ENCODE measurements at places on chromosomes 16 and 17. TPM values are rescaled to one million over a fixed set of nuclear protein-coding genes. Genes with fewer than 3 reads are reported as not detected.

Gene HYDIN
- total RNA-seq, result not detected

DNA sequence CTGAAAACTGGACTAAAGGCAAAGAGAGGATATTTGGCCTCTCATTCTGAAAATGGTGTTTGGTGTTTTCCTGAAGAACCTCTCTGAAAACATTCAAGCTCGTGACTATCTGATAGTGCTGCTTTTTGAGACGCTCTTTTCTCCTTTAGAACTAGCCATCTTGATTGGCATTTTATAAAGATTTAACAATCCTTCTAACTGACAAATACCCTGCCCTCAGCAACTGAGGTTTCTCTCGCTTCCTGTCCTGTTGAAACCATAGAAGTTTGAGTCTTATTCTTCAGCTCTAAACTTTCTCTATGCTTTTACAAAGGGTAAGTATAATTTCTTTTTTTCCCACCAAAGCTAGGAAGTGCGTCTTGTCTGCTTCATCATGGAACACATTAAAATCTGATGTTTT lies 13.3 kb downstream of the CNEP1R1 start:
- peaks cover 42% of the 10 kb centered on the region for H3K36me3 ChIP-seq
- H3K4me3 ChIP-seq, result no peak overlapping the region
- H3K4me1 ChIP-seq, result peaks cover 13% of the 10 kb centered on the region
- peak overlapping the region; percentile 81 for H3K27ac ChIP-seq
- no peaks in the 10 kb centered on the region for H3K27me3 ChIP-seq
- no peak for DNase-seq

Gene SEZ6L2
- total RNA-seq, result 0.21 TPM

Gene OR1F1
- not detected for total RNA-seq

- no peak for DNase-seq
- H3K36me3 ChIP-seq, result peaks cover 22% of the 10 kb centered on the region
- H3K4me3 ChIP-seq, result no peak overlapping the region
- H3K27me3 ChIP-seq, result no peaks in the 10 kb centered on the region
- H3K27ac ChIP-seq, result no peak overlapping the region
Measured at GRCh38 chr17:39261286-39261685, 35.5 kb upstream of the STAC2 start.

GRCh38 chr17:40697297-40697696 lies 6.3 kb downstream of the KRT24 start:
- H3K27me3 ChIP-seq, result peaks cover 9% of the 10 kb centered on the region
- DNase-seq, result no peak
- H3K27ac ChIP-seq, result no peak overlapping the region
- no peaks in the 10 kb centered on the region for H3K36me3 ChIP-seq
- H3K4me3 ChIP-seq, result no peak overlapping the region

Gene ETV4
- not detected for total RNA-seq

GRCh38 chr16:60299241-60299776 lies 1565.2 kb upstream of the GOT2 start:
- no peaks in the 10 kb centered on the region for H3K36me3 ChIP-seq
- no peak for DNase-seq
- no peaks in the 10 kb centered on the region for H3K4me1 ChIP-seq
- no peaks in the 10 kb centered on the region for H3K27me3 ChIP-seq
- no peak overlapping the region for H3K4me3 ChIP-seq

DNA sequence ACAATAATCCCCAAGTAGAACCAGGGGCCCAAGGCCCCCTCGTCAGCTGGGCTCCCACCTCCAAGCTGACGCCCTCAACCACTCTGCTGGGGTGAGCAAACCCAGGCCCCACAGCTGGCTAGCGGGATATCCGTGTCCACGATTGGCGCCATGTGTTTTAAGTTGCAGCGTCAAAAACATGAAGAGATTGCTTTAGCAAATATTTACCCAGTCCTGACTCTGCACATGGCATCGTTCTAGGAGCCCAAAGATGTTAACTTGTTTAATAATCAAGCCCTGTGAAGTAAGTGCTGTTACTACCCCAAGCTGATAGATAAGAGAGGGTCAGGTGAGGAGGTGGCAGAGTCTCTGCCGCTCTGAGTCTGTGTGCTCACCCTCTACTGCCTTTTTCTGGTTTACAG lies 344 bp upstream of the SEPTIN12 start:
- no peaks in the 10 kb centered on the region for H3K4me1 ChIP-seq
- DNase-seq, result no peak
- no peaks in the 10 kb centered on the region for H3K36me3 ChIP-seq
- no peak overlapping the region for H3K4me3 ChIP-seq

DNA sequence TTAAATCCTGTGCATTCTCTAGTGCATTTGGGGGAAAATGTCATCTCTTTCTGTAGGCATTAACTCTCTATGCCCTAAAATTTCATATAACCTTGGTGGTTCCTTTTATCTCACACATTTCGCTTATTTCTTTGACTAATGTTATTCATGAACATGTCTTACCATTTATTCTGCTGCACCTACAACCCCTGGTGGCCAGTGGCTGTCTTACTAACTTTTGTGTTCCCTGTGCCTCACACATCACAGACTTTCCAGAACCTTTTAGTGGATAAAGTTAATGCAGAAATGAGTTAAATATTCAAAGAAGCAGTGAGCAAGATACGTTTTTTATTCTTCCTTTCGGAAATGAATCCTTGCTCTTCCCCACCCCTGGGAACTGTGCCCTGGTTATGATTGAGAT lies 111.9 kb downstream of the CDH13 start:
- no peaks in the 10 kb centered on the region for H3K36me3 ChIP-seq
- DNase-seq, result no peak
- H3K4me1 ChIP-seq, result no peaks in the 10 kb centered on the region
- no peak overlapping the region for H3K4me3 ChIP-seq

DNA sequence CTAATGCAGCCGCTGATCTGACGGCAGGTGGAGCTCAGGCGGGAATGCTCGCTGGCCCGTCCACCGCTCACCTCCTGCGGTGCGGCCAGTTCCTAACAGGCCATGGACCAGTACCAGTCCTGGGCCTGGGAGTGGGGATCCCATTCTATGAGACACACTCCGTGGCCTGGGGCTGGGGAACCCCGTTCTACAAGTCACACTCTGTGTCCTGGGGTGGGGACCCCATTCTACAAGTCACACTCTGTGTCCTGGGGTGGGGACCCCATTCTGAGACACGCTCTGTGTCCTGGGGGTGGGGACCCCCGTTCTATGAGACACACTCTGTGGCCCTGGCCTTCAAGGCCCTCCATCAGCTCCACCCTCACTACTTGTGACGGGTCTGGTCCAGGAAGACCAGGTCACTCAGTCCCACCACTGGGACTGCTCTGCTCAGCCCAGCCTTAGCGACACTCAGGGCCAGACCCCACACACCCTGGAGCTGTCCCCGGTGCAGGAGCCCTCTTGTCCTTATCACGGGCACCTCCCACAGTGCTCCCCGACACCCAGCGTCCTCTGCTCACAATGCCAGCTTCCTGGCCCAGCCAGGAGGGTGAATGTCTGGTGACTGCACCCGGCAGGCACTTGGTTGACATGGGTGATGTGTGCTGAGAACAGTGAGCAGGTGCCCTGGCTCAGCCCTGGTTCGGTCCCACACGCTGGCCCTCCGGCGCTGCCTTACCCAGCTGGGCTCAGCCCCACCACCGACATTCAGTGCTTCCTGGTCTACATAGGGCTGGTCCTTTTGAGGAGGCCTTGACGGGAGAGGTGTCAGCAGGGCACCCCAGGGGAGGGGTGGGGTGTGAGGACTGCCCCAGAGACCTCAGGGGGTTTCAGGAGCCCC lies 89.1 kb downstream of the TBC1D16 start:
- peak; percentile 50 for DNase-seq
- H3K4me3 ChIP-seq, result no peak overlapping the region
- H3K27me3 ChIP-seq, result no peaks in the 10 kb centered on the region
- no peak overlapping the region for H3K27ac ChIP-seq
- peaks cover 7% of the 10 kb centered on the region for H3K4me1 ChIP-seq
- peaks cover 5% of the 10 kb centered on the region for H3K36me3 ChIP-seq

- H3K4me1 ChIP-seq, result peaks cover 9% of the 10 kb centered on the region
- DNase-seq, result no peak
- peak overlapping the region; percentile 36 for H3K27ac ChIP-seq
- H3K36me3 ChIP-seq, result no peaks in the 10 kb centered on the region
- H3K27me3 ChIP-seq, result peaks cover under 1% of the 10 kb centered on the region
- no peak overlapping the region for H3K4me3 ChIP-seq
Measured at GRCh38 chr16:30004424-30004776, 6.4 kb downstream of the DOC2A start.

DNA sequence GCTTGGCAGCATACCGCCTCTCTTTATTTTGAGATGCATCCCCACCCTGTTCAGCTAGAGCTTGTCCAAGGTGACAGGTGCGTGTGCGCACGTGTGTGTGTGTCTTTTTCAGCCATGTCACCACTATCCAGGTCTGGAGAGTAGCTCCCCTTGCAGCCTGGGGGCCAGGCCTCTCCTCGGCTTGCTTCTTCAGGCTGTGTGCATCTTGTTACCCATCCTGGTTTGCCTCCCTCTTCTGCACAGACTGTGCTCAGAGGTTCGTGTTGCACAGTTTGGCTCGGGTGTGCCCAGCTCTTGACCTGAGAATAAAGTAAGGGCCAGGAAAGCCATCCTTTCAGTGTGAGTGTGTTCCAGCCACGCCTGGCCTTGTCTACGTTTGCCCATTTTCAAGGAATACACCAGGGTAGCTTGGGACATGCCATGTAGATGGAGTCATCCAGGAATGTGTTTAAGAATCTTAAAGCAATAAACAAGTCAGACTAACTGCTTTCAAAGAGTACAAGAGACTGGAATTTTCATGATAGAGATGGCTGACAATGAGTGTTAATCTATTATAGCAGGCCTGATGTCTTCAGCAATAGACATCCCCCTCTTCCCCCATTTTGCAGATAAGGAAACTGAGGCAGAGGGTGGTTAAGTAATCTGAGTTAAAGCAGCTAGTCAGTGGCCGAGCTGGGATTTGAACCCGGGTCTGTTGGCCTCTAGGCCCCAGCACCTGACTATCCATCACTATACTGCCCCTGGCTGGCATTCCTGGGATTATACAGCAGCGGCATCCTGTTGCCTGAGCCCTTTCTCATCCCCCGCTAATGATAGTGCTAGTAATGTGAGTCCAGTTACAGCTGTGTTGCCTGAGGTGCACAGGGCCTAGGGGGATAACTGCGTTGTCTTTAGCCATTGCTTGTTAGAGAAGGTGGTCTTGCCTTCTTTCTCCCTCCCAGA lies 77.9 kb downstream of the KSR1 start:
- H3K4me3 ChIP-seq, result no peak overlapping the region
- no peaks in the 10 kb centered on the region for H3K36me3 ChIP-seq
- H3K27ac ChIP-seq, result no peak overlapping the region
- peaks cover 3% of the 10 kb centered on the region for H3K4me1 ChIP-seq

Gene MEIOC
- total RNA-seq, result not detected

Measured in naive thymus-derived CD8-positive, alpha-beta T cell (primary cell).